Activated CD4-positive, alpha-beta memory T cell treated with anti-CD3 and anti-CD28 coated beads for 36 hours (primary cell): ENCODE measurements at places on chromosomes 6 and 20. TPM values are rescaled to one million over a fixed set of nuclear protein-coding genes. Genes with fewer than 3 reads are reported as not detected.

GRCh38 chr6:134111062-134111677, 58.7 kb upstream of the SLC2A12 start:
- peaks cover 8% of the 10 kb centered on the region for H3K27me3 ChIP-seq
- no peaks in the 10 kb centered on the region for H3K36me3 ChIP-seq
- H3K4me1 ChIP-seq, result no peaks in the 10 kb centered on the region
- H3K4me3 ChIP-seq, result no peak overlapping the region
- peak; percentile 50 for DNase-seq

DNA sequence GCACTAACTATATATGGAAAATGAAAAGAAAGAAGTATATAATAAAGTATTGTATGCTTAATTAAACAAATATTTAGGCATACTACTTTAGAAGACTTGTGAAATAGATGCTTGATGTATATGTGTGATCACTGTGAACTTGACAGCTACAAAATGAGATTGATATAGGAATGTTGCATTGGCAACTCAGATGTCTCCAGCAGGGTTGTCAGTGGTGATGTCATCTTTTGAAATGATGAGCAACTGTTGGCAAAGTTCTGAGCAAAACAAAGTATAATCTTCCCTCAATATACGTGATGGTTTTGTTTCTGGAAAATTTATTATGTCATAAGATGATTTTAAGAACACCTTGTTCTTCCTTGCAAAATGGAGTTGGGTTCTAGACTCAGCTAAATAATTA, 133.8 kb downstream of the ARID1B start:
- peaks cover 52% of the 10 kb centered on the region for H3K4me1 ChIP-seq
- no peak overlapping the region for H3K4me3 ChIP-seq
- H3K27ac ChIP-seq, result no peak overlapping the region
- H3K27me3 ChIP-seq, result no peaks in the 10 kb centered on the region
- peaks cover 1% of the 10 kb centered on the region for H3K36me3 ChIP-seq
- DNase-seq, result no peak

DNA sequence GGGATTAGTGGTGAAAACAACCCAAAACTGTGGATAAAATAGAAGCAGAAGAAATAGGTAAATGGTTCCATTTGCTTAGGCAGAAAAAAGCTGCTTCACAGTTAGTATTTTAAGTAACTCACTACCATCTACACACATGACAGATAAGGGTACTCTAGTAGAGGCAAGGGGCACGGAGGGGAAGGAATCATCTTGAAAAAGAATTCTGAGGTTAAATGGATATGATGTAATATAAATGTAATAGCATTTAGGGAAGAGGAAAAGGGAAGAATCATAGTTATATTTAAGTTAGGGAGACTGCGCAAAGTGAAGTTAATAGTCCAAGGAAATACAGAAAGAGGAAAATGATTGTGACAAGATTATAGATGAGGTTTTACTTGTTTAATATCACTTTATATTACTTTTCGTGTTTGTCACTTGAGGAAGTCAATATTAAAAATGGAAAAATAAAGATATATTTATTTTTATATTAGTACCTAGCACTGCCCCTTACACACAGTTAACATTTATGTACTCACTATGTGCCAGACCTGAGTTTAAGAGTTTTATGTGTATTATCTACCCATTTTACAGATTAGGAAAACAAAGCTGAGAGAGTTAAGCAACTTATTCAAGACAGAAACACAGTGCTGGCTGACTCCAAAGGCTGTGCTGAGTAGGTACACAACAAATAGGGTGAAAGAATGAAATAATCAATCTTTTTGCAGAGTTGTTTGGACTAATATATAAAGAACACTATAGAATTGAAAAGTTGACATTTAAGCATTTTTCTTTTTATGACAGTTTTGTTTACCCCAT, 128.1 kb downstream of the REV3L start:
- no peaks in the 10 kb centered on the region for H3K27me3 ChIP-seq
- no peak overlapping the region for H3K4me3 ChIP-seq
- no peaks in the 10 kb centered on the region for H3K4me1 ChIP-seq
- H3K27ac ChIP-seq, result no peak overlapping the region
- peaks cover 23% of the 10 kb centered on the region for H3K36me3 ChIP-seq

The PACSIN1 gene
- 0.40 TPM for total RNA-seq
